GDM1 (cell line): ENCODE measurements at places on chromosomes 3 and 15.

DNA sequence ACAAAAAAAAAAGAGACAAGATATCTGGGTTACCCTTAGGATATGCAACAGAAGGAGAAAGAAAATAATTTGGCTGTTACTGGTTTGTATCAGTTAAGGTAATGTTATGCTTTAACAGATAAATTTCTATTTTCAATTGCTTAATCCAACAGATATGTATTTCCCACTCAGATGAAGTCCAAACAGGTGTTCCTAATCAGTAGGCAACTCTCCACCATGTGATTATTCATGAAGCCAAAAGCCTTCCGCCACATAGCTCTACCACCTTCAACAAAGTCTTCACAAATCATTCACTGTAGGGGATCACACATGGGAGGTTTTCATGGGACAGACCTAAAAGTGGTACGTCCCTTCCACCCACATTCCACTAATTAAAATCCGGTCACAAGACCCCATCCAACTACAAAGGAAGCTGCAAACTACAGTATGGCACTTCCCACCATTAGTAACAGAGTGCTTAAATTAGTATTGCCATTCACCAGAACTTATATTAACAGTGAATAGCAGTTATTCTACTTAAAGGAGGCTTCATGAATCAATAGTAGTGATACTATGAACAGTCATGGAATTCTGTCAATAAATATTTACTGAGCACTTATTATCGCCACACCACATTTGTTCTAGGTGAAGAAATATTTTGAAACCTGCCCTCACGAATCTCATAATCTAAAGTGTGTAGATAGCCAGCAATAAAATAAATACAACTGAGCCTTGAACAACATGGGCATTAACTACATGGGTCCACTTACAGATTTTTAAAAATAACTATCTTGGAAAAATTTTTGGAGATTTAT is 66.5 kb downstream of the SFMBT1 start:
- no peak for DNase-seq

DNA sequence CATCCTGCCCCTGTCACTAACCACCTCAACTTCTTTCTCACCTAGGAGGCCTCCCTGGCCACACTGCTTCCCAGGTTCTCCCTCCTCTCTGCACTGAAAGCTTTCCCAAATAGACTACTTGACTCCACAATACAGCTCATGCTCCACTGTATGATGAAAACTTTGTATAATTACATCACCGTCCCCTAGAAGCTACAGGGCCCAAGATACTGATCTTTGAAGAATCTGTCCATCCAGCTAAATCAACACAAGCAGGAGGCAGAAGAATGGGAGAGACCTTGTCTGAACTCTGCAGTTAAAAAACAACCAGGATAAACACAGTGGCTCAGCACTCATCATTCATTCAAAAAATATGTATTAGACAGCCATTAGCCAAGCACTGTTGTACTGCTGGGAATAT is 26.4 kb upstream of the RPS17 start:
- no peak for DNase-seq

DNA sequence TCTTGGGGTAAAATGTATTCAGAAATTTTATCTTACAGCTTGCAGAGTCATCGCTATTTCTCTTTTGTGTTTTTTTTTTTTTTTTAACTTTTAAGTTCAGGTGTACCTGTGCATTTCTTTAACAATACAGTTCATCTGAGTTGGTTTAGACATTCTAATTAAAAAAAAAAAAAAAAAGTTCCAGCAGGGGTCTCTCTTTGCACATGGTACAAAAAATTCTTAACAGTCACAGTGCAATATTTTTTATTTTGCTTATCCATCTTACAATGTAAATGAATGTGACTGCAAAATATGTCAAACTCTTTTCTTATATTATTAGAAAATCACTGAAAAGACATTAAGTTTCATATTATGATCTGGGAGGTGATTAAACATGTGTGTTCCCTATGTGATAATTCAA is 47.5 kb upstream of the SLC9A9 start:
- DNase-seq, result no peak

DNA sequence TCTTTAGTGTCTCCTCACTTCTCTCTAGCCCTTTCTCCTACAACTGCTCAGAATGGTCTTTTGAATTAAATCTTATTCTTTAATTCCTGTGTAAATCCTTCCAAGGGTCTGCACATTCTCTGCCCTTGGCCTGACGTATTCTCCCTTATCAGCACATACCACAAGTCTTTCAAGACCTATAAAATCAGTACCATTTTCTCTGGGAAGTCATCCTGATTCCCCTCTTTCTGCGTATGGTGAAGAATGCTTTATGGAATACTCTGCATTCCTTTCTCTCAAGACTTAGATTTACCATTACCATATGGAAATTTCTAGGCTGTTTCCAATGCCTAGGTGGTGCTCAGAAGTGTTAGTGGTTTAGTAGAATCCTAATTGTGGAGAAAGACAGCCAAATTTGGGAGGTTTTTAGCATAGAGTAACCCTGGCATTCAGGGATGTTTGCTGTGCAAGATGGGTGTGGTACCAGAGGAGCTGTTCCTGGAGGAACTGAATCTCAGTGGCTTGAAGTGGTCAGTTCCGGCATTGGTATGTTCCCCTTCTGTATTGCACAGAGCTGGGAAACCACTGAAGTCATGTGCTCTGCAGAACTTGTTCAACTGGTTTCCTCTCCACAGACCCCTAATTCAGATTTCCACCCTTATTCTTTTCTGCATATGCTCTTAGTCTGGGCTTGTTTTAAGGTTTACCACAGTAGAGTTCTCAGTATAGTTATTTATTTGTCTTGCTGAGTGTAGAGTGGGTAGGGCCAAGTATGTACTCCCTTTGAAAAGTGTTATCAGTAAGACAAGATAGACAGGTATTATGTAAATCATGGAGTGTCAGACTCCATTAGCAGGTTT is 24.5 kb downstream of the IQGAP1 start:
- DNase-seq, result peak; percentile 32

DNA sequence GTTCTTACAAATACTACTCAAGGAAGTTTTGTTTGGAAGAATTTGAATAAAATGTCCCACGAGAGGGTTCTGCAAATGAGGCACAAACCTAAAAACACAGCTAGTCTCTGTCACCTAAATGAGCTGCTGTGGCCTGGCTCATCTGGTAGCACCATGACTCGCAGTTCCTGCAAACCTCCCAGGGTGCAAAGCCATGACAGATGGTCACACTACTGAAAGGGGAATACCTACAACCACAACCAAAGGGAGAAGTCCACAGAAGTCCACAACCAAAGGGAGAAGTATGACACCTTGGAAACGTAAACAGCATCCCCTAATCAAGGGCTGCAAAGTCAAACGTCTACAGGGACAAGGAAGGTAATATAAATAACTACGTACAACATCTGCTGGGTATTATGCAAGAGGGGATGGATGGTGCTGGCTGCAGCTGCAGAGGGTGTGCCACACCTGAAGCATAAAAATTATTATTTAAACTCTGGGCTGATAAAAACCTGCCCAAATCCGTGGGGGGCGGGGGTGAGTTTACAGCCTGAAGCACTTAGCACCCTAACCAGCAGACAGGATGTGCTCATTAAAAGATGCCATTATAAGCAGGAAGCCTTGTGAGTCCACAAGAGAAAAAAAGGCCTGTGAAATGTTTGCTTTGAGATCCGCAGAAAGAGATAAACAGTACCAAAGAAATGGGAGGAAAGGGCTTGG is 184.0 kb downstream of the MAGI1 start:
- no peak for DNase-seq

- DNase-seq, result no peak
Observed at GRCh38 chr3:141412087-141412935, 44.0 kb downstream of the ZBTB38 start.

GRCh38 chr15:31270767-31271166 is 55.9 kb upstream of the KLF13 start:
- DNase-seq, result no peak

DNA sequence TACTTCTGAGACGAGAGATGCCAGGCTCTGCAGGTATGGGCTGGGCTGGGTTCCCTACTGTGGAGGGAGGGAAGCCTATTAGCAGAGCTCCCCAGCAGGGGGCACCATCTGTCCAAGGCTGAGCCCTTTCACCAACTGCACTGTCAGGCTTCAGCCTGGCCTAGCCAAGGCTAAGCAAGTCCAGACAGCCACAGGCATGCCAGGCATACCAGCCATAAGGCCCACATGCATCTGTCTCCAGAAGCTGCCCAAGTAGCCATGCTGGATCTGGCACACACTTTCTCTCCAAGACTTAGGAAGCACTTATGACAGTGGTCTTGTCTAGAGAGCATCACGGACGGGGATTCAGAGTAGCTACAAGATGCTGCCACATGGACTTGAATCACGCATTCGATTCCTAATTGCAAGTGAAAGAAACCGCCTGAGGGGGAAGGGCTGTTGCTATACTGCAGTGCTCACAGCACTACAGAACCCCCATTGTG is 28.3 kb downstream of the RUVBL1 start:
- DNase-seq, result peak; percentile 64

GRCh38 chr3:16759227-16759903 is 125.4 kb upstream of the PLCL2 start:
- DNase-seq, result no peak

- DNase-seq, result no peak
Observed at GRCh38 chr15:65254758-65255157, 31.9 kb downstream of the PARP16 start.

- no peak for DNase-seq
Observed at GRCh38 chr3:24351779-24352469, 142.7 kb downstream of the THRB start.

- no peak for DNase-seq
Observed at GRCh38 chr3:49519296-49519695, 35.0 kb upstream of the BSN start.

DNA sequence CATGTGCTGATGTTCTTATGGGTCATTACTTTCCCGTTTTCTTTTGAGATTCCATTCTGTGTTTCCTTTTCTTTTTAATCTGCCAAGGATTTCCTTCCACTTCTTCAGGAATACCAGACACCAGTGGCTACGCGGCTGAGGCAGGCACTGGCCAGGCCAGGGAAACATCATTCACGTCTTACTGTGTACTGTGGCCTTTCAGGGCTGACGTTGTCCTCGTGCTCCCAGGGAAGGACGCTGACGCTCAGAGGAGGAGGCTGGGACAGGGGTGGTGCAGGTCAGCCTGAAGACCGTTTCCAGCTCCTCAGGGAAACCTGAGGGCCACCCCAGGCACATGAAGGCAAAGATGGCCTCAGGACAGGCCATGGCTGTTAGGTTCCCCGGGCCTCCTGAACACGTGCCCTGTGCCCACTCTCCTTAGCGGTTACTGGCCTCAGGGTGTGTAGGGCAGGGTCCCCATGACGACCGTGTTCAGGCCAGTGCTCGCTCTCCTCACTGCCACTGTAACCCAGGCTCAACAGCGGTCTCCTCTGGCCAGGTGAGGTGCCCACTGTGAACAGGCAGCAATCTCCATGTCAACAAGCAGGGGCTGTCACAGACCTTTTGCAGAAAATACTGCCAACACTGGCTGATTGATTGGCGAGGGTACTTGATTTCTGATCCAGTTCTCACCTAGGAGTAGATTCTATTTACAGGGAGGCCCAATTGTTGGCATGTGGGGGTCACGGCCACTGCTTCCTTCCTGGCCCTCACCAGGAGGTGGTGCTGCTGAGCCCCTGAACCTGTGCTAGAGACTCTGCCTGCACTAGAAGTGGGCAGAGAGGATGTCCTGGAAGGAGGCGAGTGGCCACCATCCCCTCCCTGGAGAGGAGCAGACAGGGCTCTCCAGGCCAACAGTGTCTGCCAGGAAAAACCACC is 169.5 kb downstream of the ATP10A start:
- no peak for DNase-seq

DNA sequence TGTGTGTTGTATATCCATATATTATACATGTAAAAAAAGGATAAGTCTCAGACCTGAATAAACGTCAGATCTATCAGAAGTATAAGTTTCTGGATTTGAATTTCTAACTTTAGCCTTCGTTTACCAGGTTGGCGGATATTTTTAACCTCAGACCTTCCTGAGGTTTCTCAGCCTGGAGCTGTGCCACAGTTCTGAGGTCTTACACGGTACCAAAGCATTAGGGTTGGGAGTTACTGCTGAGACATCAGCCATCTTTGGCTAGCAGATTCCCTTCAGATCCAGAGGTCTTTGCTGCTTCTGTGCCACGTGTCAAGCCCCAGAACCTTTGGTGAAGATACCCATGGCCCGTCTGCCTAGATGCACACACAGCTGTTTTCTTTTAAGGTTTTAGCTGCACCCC is 84.7 kb downstream of the PPP2R3A start:
- no peak for DNase-seq

DNA sequence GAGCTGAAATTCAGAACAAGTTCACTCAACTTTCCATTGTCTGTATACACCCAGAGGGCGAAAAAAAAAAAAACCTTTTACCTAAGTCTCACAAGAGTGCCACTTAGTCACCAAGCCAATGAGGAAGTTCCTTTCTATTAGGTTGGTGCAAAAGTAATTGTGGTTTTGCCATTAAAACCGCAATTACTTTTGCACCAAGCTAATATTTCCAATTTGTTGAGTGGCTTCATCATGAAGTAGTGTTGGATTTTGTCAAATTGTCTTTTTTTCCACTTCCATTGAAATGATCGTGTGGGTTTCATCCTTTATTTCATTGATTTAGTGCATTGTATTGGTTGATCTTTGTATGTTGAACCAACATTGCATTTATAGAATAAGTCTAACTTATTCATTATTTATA is 253.9 kb downstream of the ZIC4 start:
- DNase-seq, result no peak

- no peak for DNase-seq
Observed at GRCh38 chr3:69729147-69729919, 9.9 kb upstream of the MITF start.

DNA sequence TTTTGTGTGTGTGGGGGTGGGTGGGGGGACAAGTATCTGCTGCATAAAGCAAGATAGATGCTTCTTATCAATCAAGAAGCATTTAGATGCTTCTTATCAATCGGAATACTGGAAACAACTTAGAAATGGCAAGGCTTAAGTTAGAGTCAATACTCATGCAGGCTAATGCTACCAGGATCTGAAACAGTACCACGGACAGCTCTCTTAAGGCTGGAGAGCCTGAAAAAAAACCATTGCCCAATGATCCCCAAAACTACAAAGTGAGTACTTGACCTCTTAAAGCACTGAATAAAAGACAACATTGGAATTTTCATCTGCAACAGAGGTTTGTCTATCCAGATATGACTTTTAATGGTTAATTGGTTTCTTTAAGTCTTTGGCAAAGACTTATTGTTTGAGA is 262.3 kb downstream of the GAP43 start:
- no peak for DNase-seq

DNA sequence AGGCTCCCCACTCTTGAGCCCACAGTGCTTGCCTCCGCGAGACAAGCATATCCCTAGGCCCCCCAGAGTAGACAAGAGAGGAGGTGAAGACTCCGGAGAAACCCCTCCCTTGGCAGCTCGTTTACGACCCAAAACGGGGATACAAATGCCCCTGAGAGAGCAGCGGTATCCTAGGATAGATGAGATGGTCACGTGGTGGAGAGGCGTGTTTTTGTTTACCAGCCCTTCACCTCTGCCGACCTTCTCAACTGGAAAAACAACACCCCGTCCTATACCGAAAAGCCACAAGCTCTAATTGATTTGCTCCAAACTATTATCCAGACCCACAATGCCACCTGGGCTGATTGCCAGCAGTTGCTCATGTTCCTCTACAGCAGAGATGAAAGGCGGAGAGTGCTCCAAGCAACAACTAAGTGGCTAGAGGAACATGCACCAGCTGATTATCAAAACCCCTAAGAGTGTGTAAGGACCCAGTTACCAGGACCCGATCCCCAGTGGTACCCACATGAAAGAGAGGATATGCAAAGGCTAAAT is 99.5 kb upstream of the OSBPL11 start:
- DNase-seq, result no peak

GRCh38 chr3:99686955-99687612 is 48.7 kb downstream of the COL8A1 start:
- DNase-seq, result no peak

GRCh38 chr3:122875547-122876127 is 80.8 kb downstream of the SLC49A4 start:
- no peak for DNase-seq

- DNase-seq, result no peak
Observed at GRCh38 chr15:96564546-96564945, 234.0 kb downstream of the NR2F2 start.
